ENCODE measurements at places on chromosomes 3 and 15.

GRCh38 chr3:54214845-54215244 is 92.5 kb downstream of the CACNA2D3 start:
- no peak for DNase-seq

GRCh38 chr3:169539856-169540255 is 123.7 kb downstream of the MECOM start:
- DNase-seq, result no peak

GRCh38 chr3:13353506-13353905 is 66.6 kb downstream of the NUP210 start:
- no peak for DNase-seq

DNA sequence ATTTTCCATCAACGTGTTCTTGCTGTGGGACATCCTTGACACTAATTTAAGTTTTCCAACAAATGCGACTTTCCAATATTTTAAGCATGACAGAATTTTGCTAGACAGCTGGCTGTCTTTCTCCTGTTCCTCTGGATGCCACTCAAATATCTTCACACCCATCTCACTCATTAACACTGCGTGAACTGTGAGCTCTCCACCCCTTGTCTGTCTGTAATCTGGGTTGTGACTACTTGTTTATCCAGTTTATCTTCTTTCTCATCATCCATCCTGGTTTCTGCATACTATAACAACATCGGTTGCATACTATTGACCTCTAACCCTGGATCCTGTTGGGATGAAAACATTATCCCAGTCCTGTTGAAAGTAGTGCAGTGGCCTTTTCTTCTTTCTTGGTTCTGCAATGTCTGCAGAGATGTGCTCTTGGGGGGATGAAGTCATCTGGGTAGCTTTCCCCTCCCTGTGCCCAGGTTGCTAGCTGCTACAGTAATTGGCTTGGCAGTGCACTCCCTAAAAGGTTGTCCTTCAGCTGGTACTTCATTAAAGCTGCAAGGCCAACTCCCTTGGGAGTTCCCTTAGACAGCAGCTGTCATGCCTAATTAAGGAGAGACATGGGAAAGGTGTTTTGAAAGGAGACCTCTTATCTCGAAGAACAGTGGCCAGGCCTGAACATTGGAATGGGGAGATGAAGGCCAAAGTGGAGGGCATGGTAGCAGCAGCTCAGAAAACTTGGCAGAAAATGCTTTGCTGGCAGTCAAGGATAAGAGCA is 24.7 kb downstream of the KAT2B start:
- no peak for DNase-seq
